Fibroblast of skin of abdomen (primary cell): ENCODE measurements at places on chromosomes 5 and 9.
A peak's percentile ranks its signal among the peaks of the same experiment; 100 is the strongest.

DNA sequence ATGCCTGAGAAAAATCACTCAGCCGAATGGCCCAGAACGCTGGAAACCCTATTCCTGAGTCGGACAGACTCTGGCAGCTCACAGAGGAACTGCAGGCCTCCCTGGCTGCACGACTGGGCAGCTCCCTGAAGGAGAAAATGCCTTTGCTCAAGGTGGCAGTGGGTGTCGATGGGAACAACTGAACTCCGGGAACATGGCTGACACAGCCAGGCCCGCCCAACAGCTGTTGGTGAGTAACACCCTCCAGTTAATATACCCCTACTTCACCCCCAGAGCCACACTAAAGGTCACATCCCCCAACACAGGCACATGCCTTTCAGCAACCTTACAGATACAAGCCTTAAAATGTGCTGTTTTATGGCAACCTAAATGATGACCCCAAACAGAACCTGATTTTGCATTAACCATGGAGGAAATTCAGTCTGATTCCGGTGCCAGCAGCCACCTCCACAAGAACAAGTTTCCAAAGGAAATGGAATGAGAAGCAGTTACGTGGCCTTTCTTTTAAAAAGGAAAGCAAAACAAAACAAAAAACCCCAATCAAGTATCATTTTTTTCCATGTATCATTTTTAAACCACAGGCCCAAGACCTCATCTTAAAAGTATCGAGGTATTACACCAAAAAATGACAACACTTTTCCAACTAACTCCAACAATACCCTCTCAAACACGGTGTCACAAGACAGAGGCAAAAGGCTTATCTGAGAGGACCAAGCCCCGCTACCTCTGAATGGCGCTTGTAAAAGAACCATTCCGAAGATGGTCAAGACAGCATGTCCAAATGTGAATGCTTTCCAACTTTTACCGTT lies 3.1 kb downstream of the KLF9 start:
- DNase-seq, result peak; percentile 6

DNA sequence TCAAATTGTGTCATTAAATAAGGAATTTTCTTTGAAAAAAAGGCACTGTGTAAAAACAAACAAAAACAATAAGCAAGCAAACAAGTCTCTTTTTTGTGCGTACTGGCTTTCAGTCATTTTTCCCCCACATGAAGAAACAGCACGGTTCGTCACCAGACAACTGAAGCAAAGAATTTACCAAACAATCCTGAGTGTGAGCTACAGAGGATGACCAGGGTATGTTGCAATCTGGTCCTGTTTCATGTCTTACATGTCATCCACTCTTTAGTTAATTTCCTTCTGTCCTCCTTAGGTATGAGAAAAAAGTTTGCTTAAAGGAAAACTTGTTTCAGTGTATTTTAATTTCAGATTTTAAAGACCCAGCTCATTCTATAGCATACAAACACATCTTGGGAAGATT lies 1080.7 kb upstream of the NUDT12 start:
- peak; percentile 21 for DNase-seq

DNA sequence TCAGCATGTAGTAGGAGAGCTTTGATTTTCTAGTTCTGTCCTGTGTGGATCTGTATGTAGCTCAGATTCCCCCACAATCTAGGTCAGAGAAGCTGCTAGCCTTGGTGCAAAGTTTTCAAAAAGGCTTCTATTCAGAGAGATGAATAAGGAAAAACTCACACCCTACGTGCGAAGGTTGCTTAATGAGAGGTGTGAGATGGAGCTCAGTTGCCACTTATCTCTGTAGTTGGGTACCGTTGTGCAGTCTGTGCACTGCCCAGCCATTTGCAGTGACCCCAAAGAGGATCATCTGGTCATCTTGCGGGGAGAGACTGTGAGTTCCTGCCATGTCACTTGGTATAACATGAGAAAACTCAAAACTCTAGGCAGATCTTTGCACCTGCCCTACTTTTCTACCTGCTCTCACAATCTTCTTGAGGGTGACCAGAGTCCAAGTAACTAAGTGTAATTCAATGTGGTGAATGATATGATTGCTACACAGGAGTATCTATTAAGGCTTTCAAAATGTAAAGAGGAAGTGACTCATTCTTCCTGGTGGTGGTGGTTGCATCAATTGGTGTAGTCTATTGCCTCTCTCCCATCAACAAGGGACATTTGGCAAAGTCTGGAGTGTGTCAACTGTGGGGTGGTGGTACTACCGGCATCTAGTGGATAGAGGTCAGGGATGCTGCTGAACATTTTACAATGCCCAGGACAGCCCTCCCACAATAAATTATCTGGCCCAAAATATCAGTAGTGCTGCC lies 65.2 kb downstream of the TMC1 start:
- DNase-seq, result peak; percentile 83

DNA sequence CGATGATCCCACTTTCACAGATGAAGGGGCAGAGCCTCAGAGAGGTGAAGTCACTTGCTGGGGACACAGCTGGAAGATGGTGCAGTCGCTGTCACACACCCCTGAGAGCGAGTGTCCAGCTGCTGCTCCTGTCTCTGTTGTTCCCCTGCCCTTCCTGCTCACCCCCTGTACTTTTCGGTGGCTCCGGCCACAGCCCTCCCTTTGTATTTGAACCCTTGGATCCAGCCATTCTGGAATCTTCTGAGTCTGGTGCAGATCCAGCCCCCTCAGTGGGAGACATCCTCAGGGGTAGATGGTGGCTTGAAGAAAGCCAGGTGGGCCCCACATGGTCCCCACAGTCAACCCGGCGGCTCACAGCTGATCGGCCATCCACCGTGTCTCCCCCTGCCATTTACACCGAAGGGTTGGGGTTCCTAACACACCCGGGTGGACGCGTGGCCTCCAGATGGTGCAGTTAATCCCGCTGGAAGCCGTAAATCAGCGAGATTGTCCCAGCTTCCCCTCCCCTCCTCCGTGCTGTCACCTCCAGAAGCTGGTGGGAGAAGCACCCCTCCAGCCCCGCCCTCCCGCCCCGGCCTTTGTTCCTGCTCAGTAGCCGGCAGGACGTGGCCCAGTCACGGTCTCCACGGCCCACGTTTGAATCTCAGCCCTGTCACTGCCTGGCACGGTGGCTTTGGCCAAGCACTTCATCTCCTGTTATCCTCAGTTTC lies 204.8 kb downstream of the C9orf50 start:
- peak; percentile 78 for DNase-seq

- DNase-seq, result peak; percentile 70
Observed at GRCh38 chr9:35035851-35036701, 36.3 kb downstream of the VCP start.

- DNase-seq, result no peak
Observed at GRCh38 chr9:3191715-3192114, 334.1 kb downstream of the RFX3 start.

GRCh38 chr5:3339798-3340115 lies 255.9 kb upstream of the IRX1 start:
- no peak for DNase-seq

GRCh38 chr5:171882118-171882517 lies 96.5 kb downstream of the SMIM23 start:
- DNase-seq, result no peak

- no peak for DNase-seq
Observed at GRCh38 chr9:13735181-13735580, 455.7 kb upstream of the MPDZ start.

DNA sequence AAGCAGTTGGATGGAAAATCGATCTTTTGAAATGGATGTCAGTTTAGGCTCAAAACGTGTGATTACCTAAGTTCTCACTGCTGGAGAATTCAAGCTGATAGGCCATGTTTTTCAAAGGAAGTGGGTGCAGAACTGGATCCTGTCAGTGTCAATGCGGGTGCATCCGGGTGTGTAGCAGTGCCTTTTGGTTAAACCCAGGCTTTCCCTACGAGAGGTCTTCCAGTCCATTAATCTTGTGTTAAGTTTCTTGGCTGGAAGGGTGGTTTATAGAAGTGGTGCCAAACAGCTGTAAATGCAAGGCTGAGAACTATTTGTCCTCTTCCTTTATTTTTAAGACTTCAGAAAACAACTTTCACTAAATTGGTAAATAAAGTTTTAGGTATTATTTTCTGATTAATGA lies 71.9 kb downstream of the DAPK1 start:
- DNase-seq, result no peak

- DNase-seq, result no peak
Observed at GRCh38 chr9:134271338-134272301, 54.6 kb upstream of the RXRA start.

GRCh38 chr9:15499139-15499538 lies 11.6 kb downstream of the PSIP1 start:
- DNase-seq, result peak; percentile 16

DNA sequence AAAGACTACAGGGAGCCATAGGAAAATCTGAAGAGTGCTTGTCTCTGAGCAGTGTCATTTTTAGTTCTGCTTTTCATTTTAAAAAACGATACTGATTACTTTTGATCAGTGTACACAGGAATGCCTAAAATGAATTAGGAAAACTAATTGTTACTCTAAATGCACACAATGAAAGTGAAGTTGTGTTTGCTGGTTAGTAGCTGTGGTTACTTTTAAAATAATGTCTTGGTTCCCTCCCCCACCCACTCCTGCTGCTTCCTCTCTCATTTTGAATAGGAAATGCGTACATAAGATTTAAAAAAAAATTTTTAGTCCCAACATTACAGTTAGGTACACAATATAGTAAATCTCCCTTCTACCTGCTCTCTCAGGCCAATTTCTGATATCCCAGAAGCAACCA lies 47.5 kb upstream of the PLPP1 start:
- DNase-seq, result no peak

DNA sequence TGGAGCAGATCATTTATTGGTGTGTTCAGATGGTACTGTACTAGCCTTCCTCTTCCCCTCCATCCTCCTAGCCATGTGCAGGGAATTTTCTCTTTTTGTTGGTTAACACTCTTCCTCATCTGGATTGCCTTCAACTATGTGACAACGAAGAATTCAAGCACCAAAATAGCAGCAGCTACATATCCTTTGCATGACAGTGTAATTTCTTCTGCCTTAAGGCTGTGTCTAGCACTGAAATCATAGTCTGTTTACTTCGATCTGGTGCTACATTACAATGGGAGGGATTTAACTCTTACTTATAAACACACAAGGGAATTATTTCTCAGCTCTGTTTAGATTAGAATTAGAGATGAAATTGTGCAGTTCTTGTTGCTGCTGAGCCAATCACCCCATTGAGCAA lies 260.4 kb downstream of the ARL15 start:
- DNase-seq, result peak; percentile 82

GRCh38 chr5:50969151-50970031 lies 303.0 kb downstream of the PARP8 start:
- no peak for DNase-seq
